ENCODE measurements at places on chromosomes 6 and 20.

DNA sequence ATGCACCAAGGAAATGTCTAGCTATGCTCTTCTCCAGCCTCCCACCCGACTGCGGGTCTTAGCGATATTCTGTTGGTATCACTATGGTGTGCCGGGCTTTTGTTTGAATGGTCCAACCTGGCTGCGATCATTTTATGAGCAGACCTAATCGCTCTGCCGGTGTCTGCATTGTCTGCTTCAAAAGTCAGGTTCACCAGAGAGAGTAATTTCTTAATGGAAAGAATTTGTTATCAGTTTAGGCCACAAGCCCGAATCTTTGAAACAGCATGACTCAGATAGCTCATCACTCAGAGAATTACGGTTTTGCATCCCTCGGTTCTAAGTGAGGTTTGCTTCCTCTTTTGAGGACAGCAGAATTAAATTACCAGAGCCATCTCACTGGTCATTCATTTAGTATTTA lies 521.0 kb upstream of the ARID1B start:
- DNase-seq: no peak
- H3K36me3 ChIP-seq: no peaks in the 10 kb centered on the region
- no peaks in the 10 kb centered on the region for H3K27me3 ChIP-seq
- H3K4me3 ChIP-seq: no peak overlapping the region

DNA sequence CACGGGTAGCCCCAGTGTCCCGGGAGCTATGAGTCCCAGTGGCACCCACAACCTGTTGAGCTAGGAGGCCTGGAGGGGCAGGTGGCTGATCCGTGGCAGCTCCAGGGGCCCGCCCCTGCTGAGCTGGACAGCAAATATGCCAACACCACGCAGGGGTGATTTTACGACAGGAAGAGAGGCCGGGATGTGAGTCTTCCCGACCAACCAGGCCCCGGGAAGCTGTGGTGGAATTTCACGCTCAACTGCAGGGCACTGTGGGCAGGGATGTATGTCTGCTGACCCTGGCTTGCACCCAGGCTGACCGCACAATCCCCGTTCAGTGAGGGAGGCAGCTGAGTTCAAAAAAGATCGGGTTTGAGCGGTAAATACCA lies 183.9 kb downstream of the ERMARD start:
- H3K27me3 ChIP-seq: no peaks in the 10 kb centered on the region
- no peak for DNase-seq

- DNase-seq: no peak
- no peak overlapping the region for H3K27ac ChIP-seq
- peaks cover 4% of the 10 kb centered on the region for H3K4me1 ChIP-seq
- H3K36me3 ChIP-seq: no peaks in the 10 kb centered on the region
Measured at GRCh38 chr20:11137688-11138087, 463.9 kb upstream of the JAG1 start.

DNA sequence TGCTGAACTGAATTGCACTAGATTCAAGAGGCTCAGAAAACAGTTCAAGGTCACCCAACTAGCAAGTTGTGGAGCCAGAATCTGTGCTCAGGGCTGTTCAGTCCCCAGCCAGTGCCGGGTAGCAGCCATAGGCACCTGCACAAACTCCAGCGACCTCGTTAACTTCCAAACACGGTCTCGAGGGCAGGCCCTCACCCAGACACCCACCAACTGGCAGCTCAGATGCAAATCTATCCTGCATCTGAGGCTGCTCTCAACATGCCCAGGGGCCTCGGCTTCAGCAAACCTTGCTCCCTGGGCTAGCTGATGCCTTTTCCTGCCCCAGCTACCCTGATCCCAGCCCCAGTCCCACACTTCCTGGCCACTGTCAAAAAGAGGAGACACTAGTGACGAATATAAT lies 3.7 kb downstream of the JPH2 start:
- no peak overlapping the region for H3K4me3 ChIP-seq
- no peaks in the 10 kb centered on the region for H3K36me3 ChIP-seq
- no peaks in the 10 kb centered on the region for H3K27me3 ChIP-seq
- DNase-seq: no peak

DNA sequence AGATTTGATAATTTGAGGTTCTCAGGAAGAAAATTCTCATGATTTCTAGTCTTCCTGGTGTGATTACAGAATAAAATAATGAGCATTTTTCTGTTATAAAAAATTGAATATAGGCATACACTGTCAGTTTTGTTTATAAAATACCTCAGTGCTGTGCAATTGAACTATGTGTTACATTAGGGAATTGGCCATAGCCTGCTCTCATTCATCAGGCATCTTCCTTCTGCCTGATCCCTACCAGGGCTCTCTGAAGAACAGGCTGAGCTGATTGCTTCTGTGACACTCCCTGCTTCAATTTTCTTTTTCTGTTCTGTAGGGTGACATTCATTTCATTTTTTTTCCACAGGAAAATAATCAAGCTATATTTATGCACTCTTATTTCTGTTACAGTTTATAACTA lies 162.8 kb downstream of the PHF3 start:
- DNase-seq: no peak
- H3K4me3 ChIP-seq: no peak overlapping the region
- H3K36me3 ChIP-seq: no peaks in the 10 kb centered on the region
- H3K4me1 ChIP-seq: peaks cover 7% of the 10 kb centered on the region

DNA sequence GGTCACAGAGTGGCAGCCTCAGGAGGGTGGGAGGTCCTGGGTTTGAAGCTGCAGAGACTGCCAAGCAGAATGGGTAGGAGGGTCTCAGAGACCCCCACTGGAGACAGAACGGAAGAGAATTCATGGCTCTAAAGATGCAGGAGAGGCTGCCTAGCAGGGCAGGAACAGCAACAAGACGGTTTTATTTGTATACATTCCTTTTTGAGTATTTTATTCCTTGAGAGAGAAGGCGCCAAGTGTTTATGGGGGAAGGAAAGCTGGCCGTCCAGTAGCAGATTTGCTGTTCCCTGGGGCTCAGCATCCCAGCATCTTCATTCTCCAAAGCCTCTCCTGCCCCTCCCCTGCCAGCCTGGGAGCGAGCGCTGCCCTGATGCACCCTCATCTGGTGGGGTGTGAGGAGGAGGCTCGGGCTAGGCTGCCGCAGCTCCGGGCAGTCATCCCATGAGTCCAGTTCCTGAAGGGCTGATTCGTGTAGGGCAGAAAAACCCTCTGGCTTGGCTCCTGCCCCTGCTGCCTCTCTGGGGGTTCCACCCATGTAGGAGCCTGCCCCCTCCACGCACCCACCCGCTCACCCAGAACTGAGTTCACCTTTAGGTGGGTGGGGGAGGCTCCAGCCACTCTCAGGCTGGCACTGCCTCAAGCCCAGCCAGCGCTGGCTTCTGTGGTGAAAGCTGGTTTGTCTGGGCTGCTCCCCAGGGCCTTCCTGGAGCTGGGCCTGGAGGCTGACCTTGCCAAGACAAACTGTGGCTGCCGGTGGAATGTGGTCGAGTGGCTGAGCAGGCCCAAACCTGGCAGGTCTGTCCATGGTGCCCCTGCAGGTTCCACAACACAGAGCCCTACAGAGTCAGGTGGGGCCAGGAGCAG lies 32.4 kb downstream of the CPXM1 start:
- H3K4me1 ChIP-seq: no peaks in the 10 kb centered on the region
- H3K27me3 ChIP-seq: no peaks in the 10 kb centered on the region
- no peaks in the 10 kb centered on the region for H3K36me3 ChIP-seq
- no peak for DNase-seq

GRCh38 chr6:115485400-115485799 lies 575.3 kb downstream of the FRK start:
- H3K36me3 ChIP-seq: no peaks in the 10 kb centered on the region
- H3K27ac ChIP-seq: no peak overlapping the region
- no peak for DNase-seq
- no peaks in the 10 kb centered on the region for H3K4me1 ChIP-seq

DNA sequence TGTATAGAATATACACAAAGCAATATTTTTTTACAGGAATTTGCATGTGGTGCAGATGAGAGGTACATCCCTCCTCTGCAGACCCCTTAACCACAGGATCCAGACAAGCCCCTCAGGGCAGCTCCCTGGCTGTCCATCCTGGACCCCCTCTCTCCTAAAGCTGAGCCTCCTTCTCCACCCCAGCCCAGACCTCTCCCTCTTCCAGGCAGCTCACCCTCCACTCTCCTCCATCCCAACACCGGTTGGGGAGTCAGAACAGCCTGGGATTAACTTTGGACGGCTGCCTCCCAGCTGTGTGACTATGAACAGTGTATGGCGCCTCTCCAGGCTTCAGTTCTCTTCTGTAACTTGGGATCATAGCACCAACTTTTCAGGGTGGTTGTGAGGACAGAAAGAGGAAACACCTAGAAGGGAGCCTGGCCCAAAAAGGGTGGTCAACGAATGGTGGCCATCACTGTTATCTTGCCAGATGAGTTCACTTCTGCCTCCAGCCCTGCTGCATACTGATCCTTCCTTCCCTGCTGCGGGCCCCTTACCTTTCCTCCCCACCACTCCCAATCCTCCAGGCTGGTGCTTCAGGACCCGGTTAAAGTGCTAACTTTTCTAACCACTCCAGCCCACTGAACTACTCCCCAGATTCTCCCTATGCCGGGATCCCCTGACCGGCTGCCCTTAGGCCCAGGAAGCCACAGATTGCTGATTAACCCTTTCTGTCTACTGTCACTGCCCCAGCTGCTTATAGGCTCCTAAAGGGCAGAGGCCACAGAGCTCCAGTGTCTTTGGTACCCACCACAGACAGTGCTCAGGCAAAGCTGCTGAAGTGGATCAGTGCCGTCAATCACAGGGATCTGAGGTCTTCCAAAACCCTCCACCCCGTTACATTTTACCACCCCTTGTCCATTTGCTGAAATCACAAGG lies 55.9 kb downstream of the GPR6 start:
- no peak overlapping the region for H3K27ac ChIP-seq
- peaks cover 3% of the 10 kb centered on the region for H3K4me1 ChIP-seq
- no peak overlapping the region for H3K4me3 ChIP-seq
- H3K27me3 ChIP-seq: no peaks in the 10 kb centered on the region
- no peaks in the 10 kb centered on the region for H3K36me3 ChIP-seq

DNA sequence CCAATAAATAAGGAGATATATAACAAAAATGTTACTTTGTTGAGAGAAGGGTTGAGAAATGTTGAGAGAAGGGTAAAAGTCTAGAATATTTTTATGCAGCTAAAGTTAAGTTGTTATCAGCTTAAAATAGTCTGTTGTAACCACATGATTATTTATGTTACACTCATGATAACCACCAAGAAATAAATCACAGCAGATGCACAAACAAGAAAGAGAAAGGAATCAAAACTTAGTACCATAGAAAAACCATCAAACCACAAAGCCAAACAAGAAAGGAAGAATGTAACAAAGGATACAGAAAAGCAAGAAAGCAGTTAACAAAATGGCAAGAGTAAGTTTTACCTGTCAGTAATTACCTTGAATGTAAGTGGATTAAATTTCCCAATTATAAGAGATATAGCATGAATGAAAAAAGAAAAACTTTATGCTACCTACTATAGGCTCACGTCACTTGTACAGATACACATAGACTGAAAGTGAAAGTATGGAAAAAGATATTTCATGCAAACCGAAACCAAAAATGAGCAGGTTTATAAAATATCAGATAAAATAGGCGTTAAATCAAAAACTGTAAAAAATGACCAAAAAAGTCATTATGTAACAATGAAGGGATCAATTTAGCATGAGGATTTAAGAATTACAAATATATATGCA lies 93.6 kb downstream of the STXBP5 start:
- no peaks in the 10 kb centered on the region for H3K27me3 ChIP-seq
- no peak overlapping the region for H3K4me3 ChIP-seq
- H3K36me3 ChIP-seq: no peaks in the 10 kb centered on the region
- no peaks in the 10 kb centered on the region for H3K4me1 ChIP-seq

- no peak overlapping the region for H3K27ac ChIP-seq
- H3K27me3 ChIP-seq: no peaks in the 10 kb centered on the region
- no peak for DNase-seq
- no peaks in the 10 kb centered on the region for H3K4me1 ChIP-seq
Measured at GRCh38 chr6:157649311-157650260, 173.5 kb upstream of the SNX9 start.

DNA sequence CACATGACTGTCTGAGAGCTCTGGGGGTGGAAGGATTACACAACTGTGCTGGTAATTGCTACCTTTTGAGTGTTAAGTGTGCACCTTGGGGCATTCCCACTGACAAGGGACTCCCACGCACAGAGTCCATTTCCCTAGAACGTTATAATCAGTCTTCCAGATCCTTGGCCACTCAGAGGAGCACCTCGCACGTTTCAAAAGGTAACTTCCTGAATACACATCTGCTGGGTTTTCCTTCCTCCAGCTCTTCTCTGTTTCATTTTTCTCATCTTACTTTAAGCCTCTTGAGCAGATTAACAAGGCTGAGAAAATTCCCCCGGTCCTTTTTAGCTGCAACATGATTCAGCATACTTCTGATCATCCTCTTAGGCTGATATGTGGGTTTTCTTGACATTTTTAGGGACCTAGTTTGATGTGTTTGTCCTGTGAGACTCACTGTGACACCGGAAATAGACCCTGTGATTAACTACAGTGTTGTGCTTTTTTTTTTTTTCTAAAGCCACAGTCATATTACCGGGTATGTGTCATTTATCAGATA lies 98.4 kb upstream of the DUSP22 start:
- peaks cover 18% of the 10 kb centered on the region for H3K4me1 ChIP-seq
- no peak overlapping the region for H3K4me3 ChIP-seq
- no peaks in the 10 kb centered on the region for H3K36me3 ChIP-seq
- no peak overlapping the region for H3K27ac ChIP-seq
- no peak for DNase-seq
- no peaks in the 10 kb centered on the region for H3K27me3 ChIP-seq

GRCh38 chr6:150490586-150490985 lies 109.1 kb upstream of the PLEKHG1 start:
- DNase-seq: no peak
- H3K4me3 ChIP-seq: no peak overlapping the region
- no peaks in the 10 kb centered on the region for H3K36me3 ChIP-seq
- no peaks in the 10 kb centered on the region for H3K27me3 ChIP-seq
- peaks cover 39% of the 10 kb centered on the region for H3K4me1 ChIP-seq

GRCh38 chr6:135128268-135128914 lies 52.7 kb upstream of the MYB start:
- no peak overlapping the region for H3K27ac ChIP-seq
- H3K27me3 ChIP-seq: no peaks in the 10 kb centered on the region
- no peaks in the 10 kb centered on the region for H3K4me1 ChIP-seq
- DNase-seq: no peak
- no peak overlapping the region for H3K4me3 ChIP-seq
- H3K36me3 ChIP-seq: no peaks in the 10 kb centered on the region

DNA sequence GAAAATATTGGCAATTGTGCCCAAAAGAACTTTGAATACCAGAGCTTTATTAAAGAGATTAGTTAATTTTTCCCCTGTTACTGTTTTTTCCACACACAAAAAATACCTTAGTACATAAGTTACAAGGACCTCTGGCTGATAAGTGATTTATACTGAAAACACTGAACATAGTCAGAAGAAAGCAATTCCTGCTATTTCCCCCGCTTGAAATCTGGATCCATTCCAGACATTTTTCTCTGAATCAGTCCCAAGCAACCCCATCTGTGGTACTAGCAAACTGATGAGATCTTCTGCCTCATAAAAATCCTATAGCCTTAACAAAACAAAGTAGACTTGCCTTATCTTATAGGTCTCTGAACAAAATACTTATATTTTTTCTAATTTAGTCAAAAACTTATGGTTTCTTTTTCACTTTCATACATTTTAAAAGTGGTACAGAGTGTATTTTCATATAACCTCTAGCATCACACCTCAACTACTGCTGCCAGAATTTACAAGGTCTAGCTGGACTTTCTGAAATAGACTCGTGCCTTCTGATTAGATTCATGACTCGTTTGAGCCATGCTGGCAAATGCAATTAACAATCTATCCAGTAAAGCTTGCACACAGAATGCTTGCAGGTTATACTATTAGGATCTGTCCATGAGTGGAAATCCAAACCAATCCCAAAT lies 111.9 kb downstream of the TBX18 start:
- H3K4me1 ChIP-seq: no peaks in the 10 kb centered on the region
- no peak for DNase-seq
- H3K27me3 ChIP-seq: no peaks in the 10 kb centered on the region
- no peak overlapping the region for H3K4me3 ChIP-seq
- no peaks in the 10 kb centered on the region for H3K36me3 ChIP-seq

Data from esophagus squamous epithelium (tissue), 5 donors.